Effector memory CD4-positive, alpha-beta T cell (primary cell): ENCODE measurements at places on chromosomes 3 and 15.
A peak's percentile ranks its signal among the peaks of the same experiment; 100 is the strongest.

DNA sequence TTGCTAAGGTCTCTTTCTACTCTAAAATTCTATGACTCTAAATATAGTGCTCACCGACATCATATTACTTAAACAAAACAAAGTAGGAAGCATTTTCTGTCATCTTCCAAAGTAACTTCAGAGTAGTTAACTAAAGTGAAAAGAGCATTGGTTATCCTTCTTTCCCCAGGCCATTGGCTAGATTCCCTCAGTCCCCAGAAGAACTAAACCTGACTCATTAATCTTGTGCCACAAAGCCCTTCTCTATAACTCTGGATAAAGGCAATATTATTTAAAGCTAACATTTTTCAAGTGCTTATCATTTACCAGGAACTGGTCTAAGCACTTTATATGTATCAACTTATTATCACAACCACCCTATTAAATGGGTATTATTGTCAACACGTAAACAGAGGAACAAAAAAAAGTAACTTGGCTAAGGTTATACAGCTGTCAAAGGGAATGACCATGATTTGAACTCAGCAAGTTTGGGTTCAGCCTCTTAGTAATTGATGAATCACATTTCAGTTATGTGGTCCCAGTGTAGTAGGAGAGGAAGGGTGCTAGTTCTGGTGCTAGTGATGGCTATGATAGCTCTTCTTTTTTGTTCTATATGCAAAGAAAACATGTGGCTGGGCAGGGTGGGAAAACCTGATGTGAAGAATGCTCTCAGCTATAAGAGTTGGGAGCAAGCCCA, 304.9 kb downstream of the FGF12 start:
- DNase-seq, result no peak

DNA sequence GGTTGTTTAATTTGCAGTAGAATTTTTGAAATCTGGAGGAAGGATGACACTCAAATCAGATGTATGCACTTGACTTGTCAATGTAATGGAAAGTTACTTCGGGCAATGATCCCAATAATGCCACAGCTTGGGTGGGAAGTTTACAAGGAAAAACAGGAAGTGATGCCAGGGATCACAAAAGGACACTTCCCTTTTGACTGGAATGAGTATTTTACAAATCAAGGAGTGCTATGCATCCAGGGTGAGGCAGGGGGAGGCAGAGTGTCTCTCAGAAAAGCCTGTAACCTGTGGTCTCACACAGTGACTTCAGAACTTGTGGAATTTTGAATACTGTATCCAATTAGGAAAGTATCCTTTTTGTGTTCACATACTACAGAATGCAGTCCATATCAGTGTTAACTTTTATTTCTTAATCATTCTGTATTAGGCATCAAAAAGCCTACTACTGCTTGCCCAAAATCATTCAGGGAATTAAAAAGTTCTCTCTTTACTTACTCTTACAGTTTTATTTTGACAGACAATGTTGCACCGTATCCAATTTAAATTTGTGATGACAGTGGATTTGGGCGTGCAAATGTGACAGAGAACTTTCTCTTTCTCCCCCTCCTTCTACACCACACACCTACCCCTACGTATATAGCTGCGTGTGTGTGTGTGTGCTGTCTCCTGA, 445.1 kb downstream of the MECOM start:
- no peak for DNase-seq

- no peak for DNase-seq
These were observed 118.5 kb upstream of the LIPC start for GRCh38 chr15:58313304-58313703.

DNA sequence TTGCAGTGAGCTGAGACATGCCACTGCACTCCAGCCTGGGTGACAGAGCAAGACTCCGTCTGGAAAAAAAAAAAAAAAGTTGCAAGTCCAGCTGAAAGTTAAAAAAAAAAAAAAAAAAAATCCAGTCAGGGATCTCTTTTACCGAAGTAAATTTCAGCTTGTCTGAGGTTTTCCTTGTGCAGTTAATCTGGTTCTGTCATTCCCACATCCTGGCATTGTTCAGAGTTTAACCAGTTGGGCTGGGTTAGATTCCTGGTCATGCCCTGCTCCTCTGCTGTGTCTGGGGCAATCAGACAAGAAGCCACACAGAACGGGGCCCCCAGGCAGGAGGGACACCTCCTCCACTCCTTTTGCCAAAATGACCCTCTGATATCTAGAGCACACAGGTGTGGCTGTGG, 84.1 kb upstream of the KLHL25 start:
- no peak for DNase-seq

GRCh38 chr3:123385981-123386380, 62.9 kb downstream of the ADCY5 start:
- no peak for DNase-seq

- DNase-seq, result no peak
These were observed 20.9 kb downstream of the ST3GAL6 start for GRCh38 chr3:98784042-98784441.

DNA sequence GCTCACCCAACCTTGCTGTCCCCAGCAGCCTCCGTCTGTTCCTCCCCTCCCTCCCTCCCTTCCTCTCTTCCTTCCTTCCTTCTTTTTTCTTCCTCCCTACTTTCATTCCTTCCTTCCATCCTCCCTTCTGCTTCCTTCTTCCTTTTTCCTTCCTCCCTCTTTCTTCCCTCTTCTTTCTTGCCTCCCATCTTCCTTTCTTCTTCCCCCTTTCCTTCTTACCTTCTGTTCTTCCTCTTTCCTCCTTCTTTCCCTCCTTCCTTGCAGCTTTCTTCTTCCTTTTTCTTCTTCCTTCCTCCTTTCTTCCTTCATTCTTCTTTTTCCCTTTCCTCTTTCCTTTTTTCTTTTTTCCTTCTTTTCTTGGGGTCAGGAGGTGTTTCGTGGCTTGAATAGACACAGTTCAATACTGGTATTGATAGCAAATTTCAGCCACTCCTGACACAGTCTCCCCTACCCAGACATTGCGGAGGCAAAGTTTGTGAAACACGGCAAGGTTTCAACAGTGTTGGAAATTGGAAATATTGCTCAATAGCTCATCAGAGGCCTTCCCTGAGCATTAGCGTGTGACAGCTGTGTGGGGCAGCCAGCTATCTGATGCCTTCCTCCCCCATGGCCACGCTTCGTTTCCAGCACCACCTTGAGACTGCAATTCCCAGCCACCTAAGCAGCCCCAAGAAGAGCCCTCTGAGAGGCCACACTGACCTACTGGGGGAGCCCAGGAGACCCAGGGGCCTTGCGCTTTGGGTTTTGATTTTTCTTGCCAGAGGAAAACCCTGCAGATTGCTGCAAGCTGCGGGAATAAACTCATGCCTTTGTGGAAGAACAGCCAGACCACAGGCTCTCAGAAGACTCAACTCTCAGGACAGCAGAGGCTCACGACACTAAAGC, 82.2 kb downstream of the KLF15 start:
- no peak for DNase-seq

- no peak for DNase-seq
These were observed 531.4 kb downstream of the ZIC1 start for GRCh38 chr3:147940405-147941193.

DNA sequence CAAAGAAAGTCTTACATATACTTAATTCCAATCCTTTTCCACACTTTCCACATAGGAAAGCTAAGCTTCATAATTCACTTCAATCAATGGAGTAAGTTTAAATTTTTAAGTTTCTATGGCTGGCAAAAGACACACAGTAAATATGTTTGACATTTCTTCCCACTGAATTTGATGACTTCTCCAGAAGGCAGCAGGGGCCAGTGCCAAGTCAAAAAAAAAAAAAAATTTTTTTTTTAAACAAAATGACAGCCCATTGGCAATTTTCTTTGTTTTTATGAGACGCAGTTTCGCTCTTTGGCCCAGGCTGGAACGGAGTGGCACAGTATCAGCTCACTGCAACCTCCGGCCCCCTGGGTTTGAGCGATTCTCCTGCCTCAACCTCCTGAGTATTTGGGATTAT, 28.7 kb downstream of the ATP13A3 start:
- DNase-seq, result no peak

GRCh38 chr3:42190701-42191442, 75.1 kb downstream of the CCK start:
- peak; percentile 45 for DNase-seq

DNA sequence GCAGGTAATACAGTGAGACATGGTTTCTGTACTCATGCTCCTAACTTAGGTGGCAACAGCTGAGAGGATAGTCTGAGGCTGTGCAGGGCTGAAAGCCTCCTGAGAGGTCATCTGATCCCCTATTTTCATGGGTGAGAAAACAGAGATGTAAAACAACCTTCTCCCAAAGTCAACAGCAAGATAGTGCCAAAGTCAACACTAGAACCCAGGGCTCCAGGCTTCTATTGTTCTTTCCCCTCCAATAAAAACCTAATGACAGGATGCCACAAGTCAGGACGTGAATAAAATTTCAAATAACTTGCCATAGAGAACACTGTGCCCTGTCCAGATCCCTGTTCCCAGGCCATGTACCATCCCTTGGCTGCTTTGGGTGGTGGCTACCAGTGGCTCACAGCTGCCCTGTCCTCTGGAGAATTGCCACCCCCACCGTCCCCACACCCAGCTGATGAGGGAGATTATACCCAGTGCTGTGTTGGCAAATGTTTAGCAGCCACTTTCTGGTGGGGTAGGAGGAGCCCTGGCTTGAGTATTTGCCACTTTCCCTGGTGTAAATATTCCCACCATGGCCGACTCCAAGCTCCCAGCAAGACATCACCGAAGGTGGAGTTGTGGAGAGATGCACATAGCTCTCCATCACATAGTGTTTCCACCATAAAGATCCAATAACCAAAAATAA, 54.8 kb downstream of the SRGAP3 start:
- no peak for DNase-seq

GRCh38 chr15:71679223-71679792, 131.0 kb upstream of the NR2E3 start:
- no peak for DNase-seq

DNA sequence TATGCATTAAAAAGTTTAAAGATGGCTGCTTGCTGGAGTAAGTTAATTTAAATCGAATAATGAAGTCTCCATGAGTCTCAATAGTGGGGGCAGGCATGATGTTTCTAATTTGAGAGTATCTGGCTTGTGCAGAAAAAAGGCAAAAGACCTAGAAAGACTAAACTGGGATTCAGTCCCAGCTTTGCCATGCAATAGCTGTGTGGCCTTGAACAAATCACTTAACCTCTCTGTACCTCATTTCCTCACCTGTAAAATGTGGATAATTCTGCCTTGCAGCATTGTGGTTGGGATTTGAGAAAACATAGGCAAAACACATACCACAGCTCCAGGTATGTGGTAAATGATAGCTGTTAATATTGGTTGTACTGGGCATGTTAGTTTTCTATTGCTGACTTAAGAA, 8.6 kb downstream of the LXN start:
- DNase-seq, result no peak

- no peak for DNase-seq
These were observed 64.8 kb downstream of the BOC start for GRCh38 chr3:113275929-113276750.

DNA sequence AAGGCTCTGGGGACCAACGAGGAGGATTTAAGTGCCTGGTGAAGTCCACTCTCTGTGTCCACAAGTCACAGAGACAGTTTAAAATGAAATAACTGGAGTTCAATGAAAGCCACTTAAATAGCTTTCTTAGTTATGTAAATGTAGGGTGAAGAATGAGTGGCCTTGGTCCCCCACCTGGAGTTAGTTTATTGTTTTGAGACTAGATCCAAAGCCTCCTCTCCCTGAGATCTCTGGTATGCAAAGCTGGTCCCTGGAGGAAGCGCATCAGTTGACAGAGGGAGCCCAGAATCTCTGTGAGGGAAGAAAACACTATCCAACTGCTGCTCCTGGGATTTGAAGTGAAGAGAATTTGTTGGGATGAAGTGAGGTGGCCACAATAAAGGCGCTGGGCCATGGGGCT, 40.5 kb downstream of the EXOG start:
- no peak for DNase-seq

DNA sequence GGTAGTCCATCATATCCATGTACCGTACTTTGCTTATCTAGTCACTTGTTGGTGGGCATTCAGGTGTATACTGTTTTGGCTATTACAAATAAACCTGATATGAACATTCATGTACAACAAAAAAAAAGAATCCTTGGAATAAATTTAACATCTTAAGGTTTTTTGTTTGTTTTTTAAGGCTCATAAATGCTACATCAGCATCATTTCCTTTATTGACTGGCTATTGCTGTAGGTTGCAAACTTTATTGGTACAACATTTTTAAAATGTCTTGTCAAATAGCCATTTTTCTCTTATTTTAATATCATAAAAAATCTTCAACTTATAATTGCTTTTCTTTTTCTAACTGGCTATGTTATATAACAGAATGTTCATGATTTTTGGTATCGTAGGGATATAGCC, 16.2 kb downstream of the DHFR2 start:
- no peak for DNase-seq

DNA sequence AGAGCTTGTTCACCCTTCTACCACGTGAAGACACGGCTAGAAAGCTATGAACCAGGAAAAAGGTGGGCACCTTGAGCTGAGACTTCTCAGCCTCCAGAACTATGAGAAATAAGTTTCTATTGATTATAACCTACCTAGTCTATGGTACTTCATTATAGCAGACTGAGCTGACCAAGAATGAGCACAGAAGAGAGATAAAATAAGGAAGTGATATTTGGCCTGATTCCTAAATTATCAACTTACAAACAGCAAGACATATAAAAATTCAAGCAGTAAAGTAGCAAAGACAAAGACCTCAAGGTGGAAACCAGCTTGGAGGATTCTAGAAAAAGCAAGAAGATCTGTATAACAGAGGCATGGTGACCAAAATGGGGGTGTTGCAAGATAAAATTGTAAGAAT, 63.9 kb upstream of the OSTN start:
- no peak for DNase-seq

DNA sequence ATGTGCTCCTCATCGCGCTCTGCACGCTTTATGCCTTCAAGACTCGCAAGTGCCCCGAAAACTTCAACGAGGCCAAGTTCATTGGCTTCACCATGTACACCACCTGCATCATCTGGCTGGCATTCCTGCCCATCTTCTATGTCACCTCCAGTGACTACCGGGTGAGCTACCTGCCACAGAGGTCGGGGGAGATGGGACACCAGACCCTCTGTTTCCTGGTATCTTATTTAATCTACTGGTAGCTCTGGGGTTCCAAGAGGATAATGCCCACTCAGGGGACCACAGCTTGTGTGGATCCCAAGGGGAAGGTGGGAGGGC, 9.1 kb downstream of the GRM2 start:
- no peak for DNase-seq

DNA sequence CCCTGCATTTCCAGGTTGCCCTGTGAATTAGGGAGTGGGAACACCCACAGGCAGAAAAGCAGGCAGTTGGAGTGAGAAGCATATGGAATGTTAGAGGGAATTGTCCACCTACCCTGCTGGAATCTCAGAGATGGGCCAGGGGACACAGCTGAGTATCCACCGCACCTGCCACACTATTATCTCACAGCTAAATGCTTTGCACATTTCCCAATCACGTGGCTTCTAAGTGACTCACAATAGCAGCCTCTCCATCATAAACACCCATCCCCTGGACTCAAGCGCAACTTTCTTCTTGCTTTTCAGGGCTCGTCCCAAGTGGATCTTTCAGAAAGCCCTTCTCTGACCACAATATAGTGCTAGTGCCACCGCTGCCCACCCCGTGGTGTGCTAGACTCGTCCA, 389.0 kb upstream of the LMCD1 start:
- no peak for DNase-seq

GRCh38 chr3:115772951-115773350, 149.6 kb downstream of the GAP43 start:
- no peak for DNase-seq
